ENCODE measurements at places on chromosomes 13 and 19. TPM values are rescaled to one million over a fixed set of nuclear protein-coding genes. Genes with fewer than 3 reads are reported as not detected.

GRCh38 chr19:51786646-51787494 lies 8.1 kb upstream of the FPR3 start:
- DNase-seq = no peak

GRCh38 chr19:21402303-21402985 lies 5.5 kb downstream of the ZNF493 start:
- no peak for DNase-seq

- no peak for DNase-seq
Observed at GRCh38 chr13:93621051-93621450, 394.4 kb downstream of the GPC6 start.

GRCh38 chr13:42271337-42272114 lies 426 bp upstream of the AKAP11 start:
- DNase-seq = peak; percentile 92

- no peak for DNase-seq
Observed at GRCh38 chr19:3274942-3275582, 50.6 kb downstream of the CELF5 start.

GRCh38 chr19:5491565-5491964 lies 36.3 kb downstream of the ZNRF4 start:
- DNase-seq = no peak

The ZNF260 gene
- 8.2 TPM for total RNA-seq
